T-helper 9 cell (primary cell): ENCODE measurements at places on chromosomes 5 and 9.

DNA sequence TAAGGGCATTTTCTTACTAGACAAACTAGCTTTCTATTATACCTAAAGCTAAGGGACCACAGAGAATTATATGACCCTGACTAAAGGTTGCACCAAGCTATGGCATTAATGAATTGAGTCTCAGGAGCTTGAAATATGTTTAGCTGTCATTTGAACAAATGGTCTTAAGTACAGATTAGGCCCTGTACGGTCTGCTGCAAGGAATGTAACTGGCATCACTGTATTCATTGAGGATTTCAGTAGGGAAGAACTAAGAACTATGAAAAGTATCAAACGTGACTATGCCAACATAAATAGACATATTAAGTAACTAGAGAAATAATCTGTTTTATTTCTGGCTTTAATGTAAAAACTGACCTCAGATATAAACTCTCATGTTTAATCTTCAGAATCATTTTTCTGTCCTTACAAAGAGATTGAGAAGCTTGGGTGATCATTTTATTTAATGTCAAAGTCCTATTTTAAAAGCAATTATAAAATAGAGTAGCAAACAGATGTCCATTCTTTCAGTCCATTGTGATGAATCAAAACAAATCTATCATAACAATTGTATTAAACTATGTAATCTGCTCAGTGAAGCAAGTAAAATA lies 845.9 kb downstream of the MAT2B start:
- DNase-seq: no peak

DNA sequence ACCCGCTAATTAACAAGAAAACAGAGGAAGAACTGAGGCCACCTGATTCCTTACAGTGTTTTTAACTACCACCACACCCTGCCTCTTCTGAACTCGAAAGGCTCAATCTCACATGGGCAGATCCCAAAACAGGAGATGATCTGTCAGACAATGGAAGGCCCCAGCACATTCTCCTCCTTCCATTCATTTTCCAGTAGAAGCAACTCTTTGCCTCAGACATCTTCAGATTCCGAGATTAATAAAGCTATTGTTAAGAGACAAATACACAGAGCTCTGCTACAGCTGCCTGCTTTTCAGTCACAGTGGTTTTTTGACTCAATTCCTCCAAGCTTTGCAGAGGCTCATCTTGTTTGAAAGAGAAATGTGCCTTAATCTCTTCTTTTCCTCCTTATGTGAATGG lies 127.2 kb upstream of the ADAMTSL1 start:
- no peak for DNase-seq

GRCh38 chr9:112403614-112404201 lies 23.8 kb downstream of the HSDL2 start:
- DNase-seq: no peak

DNA sequence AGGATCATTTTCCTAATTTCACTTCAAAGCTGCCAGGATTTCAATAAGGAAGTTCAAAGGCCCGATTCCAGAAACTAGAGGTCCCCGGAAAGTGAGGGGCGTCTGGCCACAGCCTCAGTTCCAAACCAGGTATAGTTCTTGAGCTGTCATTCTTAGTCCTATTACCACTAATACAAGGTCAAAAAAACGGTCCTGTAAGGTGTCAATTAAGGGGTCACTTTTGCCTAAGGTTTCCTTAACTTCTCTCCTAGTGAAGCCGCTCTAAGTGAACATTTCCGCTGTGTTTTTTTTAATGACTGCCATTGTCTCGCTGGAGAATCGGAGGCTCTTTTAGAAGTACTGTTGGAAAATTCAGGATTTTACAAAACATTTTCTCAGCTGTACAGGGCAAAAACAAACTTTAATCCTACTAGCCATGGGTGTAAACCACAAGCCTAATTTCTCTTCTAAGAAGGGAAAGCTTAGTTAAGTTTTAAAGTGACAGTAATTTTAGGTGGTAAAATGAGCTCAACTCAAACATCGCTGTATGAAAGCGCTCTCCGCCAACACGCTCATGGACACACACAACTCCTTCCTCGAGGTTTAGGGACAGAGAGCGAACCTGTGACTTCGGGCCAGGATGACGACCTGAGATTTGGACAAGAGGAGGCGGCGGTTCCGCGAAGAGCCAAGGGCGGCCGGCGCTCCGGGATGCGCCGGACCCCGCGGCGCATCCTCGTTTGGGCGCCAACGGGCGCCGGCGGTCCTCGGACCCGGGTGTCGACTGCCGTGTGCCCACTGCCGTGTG lies 76.7 kb upstream of the IFNE start:
- peak; percentile 0 for DNase-seq

DNA sequence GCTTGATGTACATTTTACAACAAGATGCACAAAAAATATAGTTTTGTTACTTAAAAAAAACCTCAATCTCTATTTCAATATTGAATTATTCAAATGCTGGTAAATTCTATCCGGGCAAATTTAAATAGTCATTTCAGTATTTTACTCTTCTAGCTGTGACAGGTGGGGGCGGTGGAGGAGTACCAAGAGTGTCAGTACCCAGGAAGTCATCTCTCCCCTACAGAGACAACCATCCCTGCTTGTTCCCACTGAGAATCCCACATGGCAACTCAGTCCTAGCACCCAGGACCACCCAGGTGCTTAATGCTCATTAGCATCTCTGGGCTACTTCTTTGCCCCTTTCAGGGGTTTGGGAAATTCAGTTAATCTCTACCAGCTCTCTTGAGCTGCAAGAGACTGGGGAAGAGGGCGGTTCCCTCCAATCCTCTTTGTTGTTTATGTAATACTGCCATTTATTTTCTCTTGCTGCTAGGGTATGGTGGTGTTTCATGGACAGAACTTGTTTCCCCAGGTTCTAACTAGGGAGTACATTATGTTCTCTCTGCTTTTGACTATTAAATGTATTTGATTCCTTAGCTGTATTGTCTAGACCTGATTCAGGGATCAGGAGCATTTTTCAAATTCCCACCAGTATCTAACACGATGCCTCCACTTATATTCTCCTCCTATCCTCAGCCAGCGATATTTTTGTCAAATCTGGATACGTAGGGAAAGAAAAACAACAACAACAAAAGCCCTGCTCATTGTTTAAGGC lies 122.5 kb downstream of the CDH18 start:
- DNase-seq: no peak

- DNase-seq: no peak
Observed at GRCh38 chr5:142938266-142938880, 168.2 kb downstream of the ARHGAP26 start.

- no peak for DNase-seq
Observed at GRCh38 chr5:58450811-58451629, 8.9 kb downstream of the PLK2 start.

DNA sequence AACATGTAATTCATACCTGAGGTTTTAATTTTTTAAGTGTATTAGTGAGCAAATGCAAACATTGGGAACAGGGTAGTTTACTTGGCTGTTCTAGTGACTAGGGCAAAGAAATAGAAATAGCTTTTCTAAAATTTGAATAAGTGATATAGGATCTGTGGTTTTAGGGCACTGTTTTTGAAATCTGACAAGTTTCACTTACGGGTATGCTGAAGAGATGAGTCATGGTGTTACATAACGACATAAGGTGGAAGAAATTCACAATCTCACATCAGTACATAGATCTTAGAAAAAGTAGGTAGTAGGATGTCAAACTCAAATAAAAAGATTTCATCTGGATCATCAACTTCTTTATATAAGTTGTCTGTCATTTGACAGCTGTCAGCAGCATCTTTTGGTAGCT lies 772.3 kb downstream of the MAT2B start:
- no peak for DNase-seq

GRCh38 chr5:139543423-139543991 lies 17.6 kb upstream of the UBE2D2 start:
- DNase-seq: peak; percentile 18

DNA sequence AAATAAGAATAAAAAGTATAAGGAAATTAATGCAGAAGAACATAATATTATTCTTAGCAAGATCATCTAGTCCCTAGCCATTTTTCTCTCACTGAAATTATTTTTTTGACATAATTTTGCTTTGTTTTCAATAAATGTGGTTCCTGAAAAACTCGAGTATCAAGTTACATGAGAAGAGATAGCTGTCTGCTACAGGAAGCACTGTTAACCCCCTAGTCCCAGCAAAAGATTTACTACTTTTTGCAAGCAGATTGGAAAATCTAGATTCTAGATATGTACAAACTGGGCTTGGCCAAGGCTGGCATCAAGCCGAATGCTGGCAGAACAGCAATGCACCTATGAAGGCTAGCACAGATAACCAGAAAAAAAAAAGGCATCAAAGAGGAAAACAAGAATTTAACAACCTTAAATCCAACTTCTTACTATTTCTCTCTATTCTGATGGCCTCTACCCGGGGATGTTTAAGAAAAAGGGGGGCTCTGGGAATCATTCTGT lies 21.9 kb upstream of the ISCA1 start:
- no peak for DNase-seq

DNA sequence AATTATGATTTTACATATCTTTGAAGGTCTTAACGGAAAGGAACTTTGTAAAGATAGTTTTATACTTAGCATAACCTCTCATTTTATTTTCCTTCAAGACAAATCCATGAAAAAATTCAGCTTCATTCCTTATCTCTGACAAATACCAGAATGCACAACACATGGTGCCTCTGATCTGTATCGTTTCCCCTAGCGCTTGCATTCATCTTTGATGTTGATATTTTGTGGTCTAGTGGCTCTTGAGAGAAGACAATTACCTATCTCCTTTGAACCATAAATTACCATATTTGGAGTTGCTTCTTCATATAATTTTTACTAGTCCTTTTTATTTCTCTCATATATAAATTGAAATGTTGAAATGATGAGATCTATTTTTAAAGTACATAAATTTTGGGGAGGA lies 551.3 kb downstream of the PDE4D start:
- DNase-seq: no peak

DNA sequence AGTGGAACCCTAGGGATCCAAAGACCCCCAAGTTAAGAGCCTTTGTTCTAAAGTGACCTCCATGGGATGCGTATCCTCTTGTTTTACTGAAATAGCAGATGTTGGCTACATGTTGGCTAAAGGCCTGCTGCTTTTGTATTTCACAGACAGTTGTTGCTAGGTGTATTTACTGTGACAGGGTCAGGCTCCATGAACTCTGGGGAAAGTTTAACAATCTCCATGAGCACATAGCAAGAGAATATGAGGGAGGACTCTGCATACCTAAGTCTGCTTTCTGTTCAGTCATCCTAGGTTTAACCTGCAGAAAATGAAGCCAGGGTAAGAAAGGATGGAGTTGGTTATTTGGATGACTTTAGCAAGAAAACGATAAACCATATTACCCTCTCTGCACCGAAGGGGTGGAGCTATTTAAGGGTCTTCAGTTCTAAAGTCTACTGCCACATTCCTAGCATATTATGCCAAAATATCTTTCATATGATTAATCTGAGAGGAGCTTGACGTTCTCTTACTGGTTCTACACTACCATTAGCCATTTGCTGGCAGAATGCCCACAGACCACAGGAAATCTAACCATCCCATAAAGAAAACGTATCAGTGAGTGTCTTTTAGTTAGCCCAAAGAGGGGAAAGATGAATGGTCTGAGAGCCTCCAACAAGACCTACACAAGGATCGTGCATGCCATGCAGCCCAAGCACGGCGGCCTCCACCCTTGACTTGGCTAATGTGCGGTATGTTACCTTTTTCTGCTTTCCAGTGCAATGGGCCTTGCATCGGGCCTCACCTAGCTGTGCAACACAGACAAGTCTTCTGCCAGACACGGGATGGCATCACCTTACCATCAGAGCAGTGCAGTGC lies 127.8 kb downstream of the SAXO1 start:
- DNase-seq: no peak

DNA sequence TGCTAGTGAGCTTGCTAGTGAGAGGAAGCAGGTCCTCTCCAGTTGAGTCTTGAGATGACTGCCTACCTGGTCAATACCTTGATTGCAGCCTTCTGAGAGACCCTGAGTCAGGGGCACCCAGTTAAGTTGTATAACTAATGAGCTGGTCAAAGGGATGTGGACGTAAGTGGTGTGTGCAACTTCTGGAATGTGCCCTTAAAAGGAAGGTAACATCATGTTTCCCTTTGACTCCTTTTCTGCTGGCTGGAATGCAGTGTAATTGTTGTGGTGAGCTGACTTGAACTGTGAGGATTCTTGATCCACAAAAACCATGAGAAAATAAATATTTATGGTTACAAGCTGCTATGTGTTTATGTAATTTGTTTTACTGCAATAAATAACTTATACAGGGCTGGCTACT lies 2.4 kb upstream of the SNX2 start:
- no peak for DNase-seq
